ENCODE measurements at places on chromosomes 12 and 14.

DNA sequence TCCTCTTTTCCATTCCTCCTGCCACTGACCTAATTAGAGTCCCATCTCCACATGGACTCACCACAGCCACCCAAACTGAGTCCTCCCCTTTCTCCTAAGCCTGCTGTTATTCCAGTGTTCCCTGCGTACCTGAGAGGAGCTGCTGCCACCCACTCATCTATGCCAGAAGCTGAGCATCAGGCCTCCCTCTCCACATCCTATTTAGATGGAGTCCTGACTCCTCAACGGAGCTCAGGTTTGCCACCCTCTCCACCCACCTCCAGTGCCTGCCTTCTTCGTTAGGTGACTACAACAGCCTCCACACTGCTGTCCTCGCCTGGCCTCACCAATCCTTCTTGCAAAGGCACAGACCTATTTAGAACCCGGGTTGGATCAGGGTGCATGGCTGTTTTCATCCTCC lies 15.2 kb upstream of the ABHD12B start:
- no peak for DNase-seq

GRCh38 chr12:49827401-49828099 lies 663 bp downstream of the NCKAP5L start:
- DNase-seq = no peak

- DNase-seq = no peak
These were observed 79.6 kb upstream of the IFNG-AS1 start for GRCh38 chr12:67909681-67910080.

DNA sequence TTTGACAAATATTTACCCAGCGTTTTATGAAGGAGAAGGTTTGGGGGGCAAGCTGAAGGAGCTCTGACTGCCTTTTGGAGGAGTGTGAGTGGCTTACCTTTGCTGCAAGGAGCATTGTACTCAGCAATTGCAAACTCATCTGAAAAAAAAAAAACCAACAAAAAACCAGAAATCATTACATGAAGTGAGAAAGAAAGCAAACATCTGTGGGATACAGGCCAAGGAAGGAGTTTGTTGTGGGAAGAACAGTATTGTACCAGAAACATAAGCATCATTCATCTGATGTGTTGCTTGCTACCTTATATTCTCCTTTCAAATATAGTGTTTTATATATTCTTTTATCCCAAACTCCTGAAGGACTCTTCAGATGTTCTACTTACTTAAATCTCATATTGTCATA lies 47.6 kb downstream of the A2M start:
- no peak for DNase-seq

- no peak for DNase-seq
These were observed 37.9 kb downstream of the PIWIL1 start for GRCh38 chr12:130375296-130376287.

GRCh38 chr12:52527121-52527800 lies 7.1 kb upstream of the KRT5 start:
- no peak for DNase-seq

Measured in LoVo (cell line).